NK-92 treated with Interleukin-12 subunit alpha and Interleukin-12 subunit beta, amount 100 ng/mL, for 24 hours (cell line): ENCODE measurements at places on chromosomes 16 and 17.

GRCh38 chr16:57166951-57167350 lies 18.9 kb downstream of the PSME3IP1 start:
- DNase-seq = no peak

DNA sequence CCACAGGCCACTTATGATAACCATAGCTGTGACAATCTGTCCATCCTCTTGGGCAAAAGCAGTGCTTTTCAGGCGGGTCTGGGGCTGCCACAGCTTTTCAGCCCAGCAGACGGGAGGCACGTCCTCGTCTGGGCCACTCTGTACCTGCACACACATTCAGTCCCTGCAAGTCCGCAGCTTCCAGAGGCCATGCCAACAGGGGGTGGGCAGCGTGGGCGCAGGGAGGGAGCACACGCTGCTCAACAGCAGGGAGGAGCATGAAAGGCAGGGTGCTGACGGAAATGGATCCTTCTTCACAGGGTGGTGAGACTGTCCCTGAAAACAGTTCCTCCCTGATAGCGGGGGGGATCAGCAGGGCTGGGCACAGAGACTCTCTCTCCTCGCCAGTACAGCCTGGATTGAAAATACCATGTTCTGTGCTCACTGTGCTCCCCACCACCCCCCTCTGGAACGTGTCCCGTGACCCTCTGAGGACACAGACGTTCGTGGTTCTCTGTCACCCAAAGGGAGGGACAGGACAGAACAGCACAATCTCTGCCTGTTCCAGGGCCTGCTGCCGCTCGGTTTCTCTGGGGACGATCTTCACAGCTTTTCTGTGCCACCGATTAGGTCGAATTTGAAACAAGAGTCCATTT lies 41.7 kb downstream of the PEMT start:
- DNase-seq = no peak

GRCh38 chr16:82783933-82784572 lies 157.3 kb downstream of the CDH13 start:
- no peak for DNase-seq

DNA sequence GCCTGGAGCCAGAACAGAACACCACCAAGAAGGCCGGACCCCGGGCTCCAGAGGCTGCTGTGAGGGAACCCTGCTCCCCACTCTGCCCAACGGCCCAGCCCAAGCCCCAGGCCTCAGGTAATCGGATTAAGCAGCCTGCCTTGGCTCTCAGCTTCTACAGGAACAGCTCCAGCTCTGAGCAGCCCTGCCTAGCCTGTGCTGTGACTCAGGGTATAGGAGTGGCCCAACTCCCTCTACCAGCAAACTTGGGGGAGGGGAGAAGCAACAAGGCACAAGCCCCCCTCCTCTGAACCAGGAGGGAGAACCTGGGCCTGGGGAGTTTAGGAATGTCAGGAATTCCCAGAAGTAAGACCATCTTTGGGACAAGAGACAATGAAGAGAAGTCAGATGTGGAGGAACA lies 849 bp upstream of the SOX15 start:
- DNase-seq = no peak

- DNase-seq = no peak
These were observed 3.9 kb upstream of the WFIKKN1 start for GRCh38 chr16:626787-627453.

DNA sequence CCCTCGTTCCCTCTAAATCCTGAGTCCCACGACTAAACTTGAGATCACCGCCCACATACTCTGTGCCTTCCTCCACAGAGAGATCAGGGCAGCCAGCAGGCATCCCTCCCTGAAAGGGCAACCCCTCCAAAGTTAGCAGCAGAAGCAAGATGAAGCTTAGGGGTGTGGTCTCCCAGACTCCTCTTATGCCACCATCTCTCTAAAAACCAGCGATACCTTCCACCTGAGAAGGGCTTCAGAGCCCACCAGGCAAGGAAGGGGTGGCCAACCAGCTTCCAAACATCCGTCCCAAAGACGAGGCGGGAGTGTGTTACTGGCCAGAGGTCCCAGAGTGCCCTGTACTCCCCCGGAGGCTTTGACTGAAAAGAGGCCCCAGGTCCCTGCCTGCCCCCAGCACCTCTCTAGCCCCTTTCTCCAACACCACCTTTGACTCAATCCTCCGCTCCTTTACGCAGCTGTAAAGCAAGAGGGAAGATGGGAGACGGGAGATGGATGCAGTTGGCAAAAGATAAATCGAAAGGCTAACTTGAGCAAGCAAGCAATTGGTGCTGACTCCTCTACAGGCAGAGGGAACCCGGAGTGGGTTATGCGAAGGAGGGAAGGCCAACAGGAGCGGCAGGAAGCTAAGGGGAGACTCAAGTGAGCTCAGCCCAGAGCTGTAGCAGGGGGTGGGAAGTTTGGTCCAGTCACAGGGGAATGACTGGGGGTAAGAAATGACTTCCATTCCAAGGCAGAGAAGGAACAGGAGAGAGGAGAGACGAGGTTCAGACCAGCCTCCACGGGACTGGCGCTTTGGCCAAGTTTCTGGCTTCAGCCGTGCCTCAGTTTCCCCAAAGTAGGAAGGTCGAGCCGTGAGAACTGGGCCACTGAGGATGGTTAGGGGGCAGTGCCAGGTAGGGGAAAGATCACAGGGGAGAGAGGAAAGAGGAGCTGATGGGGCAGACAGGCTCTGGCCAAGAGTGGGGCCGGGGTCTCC lies 1.0 kb downstream of the ST3GAL2 start:
- no peak for DNase-seq

DNA sequence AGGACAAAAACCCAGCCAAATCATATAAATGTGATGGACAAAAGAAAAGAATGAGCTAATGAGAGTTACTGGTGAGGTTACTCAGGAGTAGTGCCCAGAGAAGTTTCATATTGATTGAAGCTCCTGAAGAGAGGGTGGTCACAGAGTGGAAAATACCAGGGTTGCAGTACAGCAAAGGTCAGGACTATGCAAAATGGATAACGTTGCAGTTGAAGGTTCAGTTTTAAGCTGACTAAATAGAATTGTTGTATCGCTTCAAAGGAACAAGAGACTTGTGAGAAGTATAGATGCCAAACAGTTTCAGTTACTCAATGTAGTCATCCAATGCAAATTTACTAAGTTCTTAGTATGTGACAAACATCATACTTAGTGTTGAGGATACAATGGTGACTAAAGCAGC lies 47.1 kb downstream of the ABCA8 start:
- no peak for DNase-seq

- DNase-seq = no peak
These were observed 572 bp downstream of the KSR1 start for GRCh38 chr17:27456681-27457359.

DNA sequence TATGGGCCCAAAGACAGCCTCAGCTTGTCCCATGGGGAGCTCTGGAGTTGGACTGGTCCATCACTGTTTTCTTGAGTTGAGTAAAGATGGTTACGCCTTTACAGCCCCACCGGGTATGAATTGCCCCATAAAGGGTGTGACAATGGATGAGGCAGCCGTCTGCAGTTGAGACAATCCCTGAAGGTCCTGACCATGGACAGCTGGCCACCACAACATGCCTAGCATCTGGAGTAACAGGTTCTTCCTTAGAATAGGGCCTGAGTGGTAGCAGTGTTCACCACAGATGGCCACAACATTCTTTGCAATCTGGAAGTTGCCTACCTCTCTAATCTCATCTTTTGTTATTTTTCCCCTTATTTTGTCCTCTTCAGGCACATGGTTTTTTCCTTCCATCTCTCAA lies 51.5 kb upstream of the HS3ST2 start:
- DNase-seq = no peak

DNA sequence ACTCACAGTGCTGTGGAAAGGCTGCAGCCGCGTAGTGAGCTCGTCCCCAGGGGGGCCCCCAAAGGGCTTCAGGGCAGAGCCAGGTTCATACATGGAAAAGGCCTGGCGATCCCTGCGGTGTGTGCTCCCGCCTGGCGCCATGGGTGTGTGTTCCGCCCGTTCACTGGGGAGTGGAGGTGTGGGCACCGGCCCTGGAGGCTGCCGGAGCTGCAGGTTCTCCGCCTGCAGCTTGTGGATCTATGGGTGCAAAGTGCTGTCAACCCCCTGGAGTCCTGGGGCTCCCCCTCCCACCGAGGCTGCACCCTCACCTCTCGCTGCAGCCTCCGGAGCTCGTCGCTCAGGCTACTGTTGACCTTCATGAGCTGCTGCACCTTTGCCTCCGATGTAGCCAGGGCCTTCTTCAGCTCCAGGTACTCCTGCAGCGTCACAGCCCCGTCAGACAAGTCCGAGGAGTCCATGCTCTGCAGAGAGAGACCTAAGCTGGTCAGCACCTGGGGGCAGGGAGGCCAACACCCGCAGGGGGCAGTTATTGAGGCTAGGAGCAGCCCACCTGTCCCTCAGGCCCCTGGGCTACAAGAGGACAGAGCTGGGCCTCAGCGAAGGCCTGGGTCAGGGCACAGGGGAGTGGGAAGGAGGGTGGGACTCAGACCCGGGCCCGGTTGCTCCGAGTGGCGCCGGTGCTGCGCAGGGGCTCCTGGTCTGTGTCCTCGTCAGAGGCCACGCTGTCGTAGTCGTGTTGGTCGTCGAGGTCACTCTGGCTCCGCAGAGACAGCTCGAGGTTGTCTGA lies 7.9 kb downstream of the TP53I13 start:
- no peak for DNase-seq

- DNase-seq = no peak
These were observed 44.1 kb upstream of the CBFA2T3 start for GRCh38 chr16:89020925-89021595.

DNA sequence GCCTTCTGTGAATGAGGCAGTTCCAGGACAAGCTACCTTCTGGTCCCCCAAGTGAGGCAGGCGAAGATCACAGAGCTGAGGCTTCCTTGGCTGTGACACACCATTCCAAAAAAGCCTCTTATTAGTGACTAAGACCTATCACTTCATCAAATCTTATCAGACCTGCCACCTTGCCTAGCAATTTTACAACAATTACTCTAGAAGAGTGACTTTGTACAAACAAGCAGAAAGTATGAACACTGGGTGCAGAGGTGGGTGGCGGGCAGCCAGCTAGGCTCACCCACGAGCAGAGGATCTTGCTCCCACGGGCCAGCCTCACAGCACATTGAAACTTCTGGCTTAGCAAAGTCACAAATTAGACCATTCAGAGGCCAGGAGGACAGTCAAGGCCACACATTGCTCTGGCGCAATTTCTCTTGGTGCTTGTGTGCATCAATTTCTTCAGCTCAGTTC lies 2.2 kb upstream of the ICAM2 start:
- DNase-seq = no peak

DNA sequence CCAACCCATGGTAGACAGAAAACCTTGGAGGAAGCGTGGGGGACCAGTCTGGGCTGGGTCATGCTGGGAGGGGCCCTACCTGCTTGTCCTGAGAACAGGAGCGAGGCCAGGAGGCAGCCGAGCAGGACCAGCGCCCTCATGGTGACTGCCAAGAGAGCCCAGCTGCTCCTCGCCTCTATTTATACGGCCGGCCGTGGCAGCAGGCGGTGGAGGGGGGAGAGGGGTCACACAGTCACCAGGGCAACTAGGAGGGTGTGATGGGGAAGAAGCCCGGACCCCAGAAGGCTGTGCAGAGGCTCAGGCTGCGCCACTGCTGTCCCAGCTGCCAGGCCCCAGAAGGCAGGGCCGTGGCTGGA lies at the start of gene SRL:
SRL (minus strand) TSS at position 153 of the 356 bp plus-strand sequence; CDS start at position 140, 13 bp downstream.
- DNase-seq = no peak

DNA sequence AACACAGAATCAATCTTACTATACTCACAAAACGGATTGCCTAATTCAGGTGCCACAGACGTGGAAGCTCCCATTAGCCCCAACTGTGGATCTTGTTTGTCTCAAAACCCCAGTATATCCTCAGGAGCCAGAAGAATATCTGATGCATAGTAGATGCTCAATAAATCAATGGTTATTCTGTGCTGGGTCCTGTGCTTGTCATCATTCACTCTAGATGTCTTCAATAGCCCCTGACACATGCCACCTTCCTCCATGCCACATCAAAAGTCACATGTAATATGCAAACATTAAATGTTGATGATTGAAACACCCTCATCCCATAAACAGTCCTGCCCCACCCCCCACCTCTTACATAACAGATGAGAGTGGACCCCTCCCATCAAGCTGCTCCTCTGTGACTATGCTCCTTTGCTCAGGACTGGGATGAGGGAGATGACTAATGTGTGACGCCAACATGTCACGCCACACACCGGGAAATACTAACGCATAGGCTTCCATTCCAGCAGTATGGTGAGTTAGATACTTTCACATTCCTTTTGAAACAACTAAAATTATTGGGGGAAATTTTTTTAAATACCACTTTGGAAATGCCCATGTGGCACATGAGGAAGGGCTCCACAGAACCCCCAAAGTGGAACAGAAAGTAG lies 267.6 kb upstream of the SDK2 start:
- no peak for DNase-seq

DNA sequence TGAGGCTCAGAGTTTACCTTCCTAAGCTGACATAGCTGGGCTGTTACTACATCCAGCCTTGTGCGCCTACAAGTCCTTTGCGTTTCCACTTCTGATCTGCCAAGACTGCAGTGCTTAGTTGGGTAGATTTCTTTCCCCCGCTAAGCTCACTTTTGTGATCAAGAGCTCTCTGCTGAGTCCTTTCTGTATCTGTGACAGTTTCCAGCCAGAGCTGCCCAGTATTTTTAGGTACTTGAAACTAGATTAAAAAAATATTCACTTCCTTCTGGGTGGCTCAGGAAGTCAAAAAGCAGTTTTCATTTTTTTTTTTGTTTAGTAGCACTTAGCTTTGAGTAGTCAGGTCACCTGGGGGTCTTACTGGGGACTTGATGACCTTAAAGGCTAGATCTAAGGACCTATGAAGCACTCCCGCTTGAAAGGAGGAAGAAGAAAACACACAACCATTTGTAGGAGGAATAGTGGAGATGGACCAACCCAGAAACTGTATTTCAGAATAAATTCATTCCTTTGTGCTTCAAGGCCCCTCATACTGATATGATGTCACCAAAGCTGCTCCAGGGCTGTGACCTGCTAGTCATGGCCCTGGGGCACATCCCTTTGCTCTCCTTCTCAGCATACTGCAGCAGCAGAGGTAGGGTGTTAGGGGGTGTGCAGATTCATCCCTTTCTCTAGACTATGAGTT lies 75.6 kb upstream of the HNF1B start:
- DNase-seq = no peak
